Chondrocyte (in vitro differentiated cells): ENCODE measurements at places on chromosomes 6 and 20.

GRCh38 chr20:44174996-44175765 lies 11.8 kb downstream of the JPH2 start:
- no peak for DNase-seq
- no peak overlapping the region for H3K27ac ChIP-seq
- H3K36me3 ChIP-seq = peaks cover 21% of the 10 kb centered on the region
- no peaks in the 10 kb centered on the region for H3K27me3 ChIP-seq
- H3K4me3 ChIP-seq = no peak overlapping the region

- no peak overlapping the region for H3K27ac ChIP-seq
- peaks cover 66% of the 10 kb centered on the region for H3K27me3 ChIP-seq
- H3K4me1 ChIP-seq = peaks cover 21% of the 10 kb centered on the region
- H3K4me3 ChIP-seq = peak overlapping the region; percentile 51
- no peak for DNase-seq
- H3K36me3 ChIP-seq = peaks cover 5% of the 10 kb centered on the region
These were observed 106.6 kb downstream of the TRIM27 start for GRCh38 chr6:28816909-28817807.

DNA sequence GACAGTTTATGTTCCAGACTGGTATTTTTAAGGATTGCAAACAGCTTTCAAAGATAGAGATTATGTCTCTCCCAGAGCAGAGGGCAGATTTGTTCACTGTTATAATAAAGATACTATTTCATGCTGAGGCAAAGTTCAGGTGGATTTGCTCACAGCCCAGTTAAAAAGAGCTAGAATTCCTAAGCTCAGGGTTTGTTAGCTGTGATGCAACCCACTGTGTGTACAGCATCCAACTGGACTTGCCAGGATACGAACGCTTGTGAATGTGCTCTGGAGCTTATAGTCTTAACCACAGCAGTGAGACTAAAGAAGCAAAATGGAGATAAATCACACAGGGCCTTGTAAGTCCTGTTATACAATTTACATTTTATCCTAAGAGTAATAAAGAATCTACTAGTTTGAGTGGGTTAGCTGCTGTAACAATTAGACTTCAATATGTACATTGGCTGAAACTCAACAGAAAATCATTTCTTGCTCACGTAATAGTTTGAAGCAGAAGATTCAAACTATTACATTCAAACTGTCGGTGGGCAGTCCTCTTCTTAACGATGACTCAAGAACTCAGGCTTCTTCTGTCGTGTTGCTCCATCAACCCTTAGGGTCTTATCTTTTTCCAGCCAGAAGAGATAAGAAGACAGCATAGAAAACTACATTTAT lies 204.0 kb upstream of the PLN start:
- H3K4me3 ChIP-seq = no peak overlapping the region
- H3K36me3 ChIP-seq = peaks cover 6% of the 10 kb centered on the region
- DNase-seq = no peak
- H3K27ac ChIP-seq = no peak overlapping the region

GRCh38 chr20:17992847-17993513 lies 24.2 kb downstream of the MGME1 start:
- H3K4me1 ChIP-seq = peaks cover 27% of the 10 kb centered on the region
- DNase-seq = no peak
- peak overlapping the region; percentile 38 for H3K27ac ChIP-seq
- H3K36me3 ChIP-seq = peaks cover 1% of the 10 kb centered on the region
- H3K4me3 ChIP-seq = no peak overlapping the region

GRCh38 chr6:28712982-28713381 lies 187.3 kb downstream of the GPX5 start:
- H3K27ac ChIP-seq = no peak overlapping the region
- H3K4me3 ChIP-seq = no peak overlapping the region
- H3K27me3 ChIP-seq = peaks cover 15% of the 10 kb centered on the region
- no peak for DNase-seq

GRCh38 chr6:165487347-165487746 lies 175.7 kb downstream of the PDE10A start:
- peaks cover 5% of the 10 kb centered on the region for H3K36me3 ChIP-seq
- H3K27me3 ChIP-seq = no peaks in the 10 kb centered on the region
- no peak overlapping the region for H3K27ac ChIP-seq
- H3K4me3 ChIP-seq = no peak overlapping the region

- DNase-seq = no peak
- peaks cover 61% of the 10 kb centered on the region for H3K4me1 ChIP-seq
- no peak overlapping the region for H3K27ac ChIP-seq
- no peak overlapping the region for H3K4me3 ChIP-seq
These were observed 34.0 kb upstream of the PI16 start for GRCh38 chr6:36920546-36920945.

DNA sequence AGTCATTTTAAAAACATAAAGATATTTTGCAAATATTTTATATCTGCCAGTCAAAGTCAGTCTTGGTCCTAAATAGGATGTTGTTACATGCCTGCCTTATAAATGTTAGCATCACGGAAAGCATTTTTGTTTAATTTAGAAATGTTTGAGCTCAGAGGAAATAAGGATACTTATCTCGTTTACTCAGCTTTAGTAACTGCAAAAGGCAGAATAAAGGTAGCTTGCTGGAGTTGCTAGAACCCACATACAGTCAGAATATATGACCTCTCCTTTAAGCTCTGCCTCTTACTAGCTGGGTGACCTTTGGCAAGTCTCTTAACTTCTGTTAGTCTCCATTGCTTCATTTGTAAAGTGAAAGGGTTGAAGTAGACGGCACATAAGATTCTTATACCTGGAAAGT lies 867.3 kb downstream of the KIF16B start:
- peaks cover 19% of the 10 kb centered on the region for H3K4me1 ChIP-seq
- no peak for DNase-seq
- H3K27ac ChIP-seq = no peak overlapping the region
- H3K36me3 ChIP-seq = no peaks in the 10 kb centered on the region
- H3K27me3 ChIP-seq = no peaks in the 10 kb centered on the region
- no peak overlapping the region for H3K4me3 ChIP-seq

GRCh38 chr20:20497242-20497978 lies 129.5 kb downstream of the INSM1 start:
- H3K36me3 ChIP-seq = peaks cover 11% of the 10 kb centered on the region
- DNase-seq = no peak
- no peaks in the 10 kb centered on the region for H3K27me3 ChIP-seq
- no peak overlapping the region for H3K27ac ChIP-seq
- H3K4me3 ChIP-seq = no peak overlapping the region
- no peaks in the 10 kb centered on the region for H3K4me1 ChIP-seq

DNA sequence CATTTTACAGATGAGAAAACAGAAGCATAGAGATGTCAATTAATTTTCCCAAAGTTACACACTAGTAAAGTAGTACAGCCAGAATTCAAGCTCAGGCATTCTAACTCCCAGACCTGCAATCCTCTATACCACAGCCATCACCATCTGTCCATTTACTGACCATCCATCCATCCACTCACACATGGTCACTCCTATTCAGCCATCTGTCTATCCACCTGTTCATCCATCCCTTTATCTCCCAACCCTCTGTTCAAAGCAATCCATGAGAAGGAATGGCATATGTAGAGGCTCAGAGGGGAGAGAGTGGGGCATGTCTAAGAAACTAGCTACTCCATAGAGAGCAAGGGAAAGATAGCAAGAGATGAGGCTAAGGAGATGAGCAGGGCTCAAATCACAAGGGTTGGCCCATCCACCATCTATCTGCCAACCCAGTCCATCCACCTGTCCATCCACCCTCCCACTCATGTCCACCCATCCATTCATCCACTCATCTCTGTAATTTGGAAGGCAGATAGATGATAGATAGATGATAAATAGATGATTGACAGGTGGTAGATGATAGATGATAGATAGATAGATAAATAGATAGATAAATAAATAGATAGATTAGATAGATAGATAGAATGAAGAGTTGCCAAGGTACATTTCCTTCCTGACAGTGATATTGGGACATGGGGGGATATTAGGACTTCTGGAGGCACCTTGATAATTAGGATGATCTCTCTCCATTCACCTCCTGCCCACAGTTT lies 12.2 kb upstream of the C6orf132 start:
- DNase-seq = no peak
- no peak overlapping the region for H3K27ac ChIP-seq
- H3K36me3 ChIP-seq = no peaks in the 10 kb centered on the region
- H3K4me1 ChIP-seq = peaks cover 2% of the 10 kb centered on the region
- H3K27me3 ChIP-seq = peaks cover 8% of the 10 kb centered on the region
- H3K4me3 ChIP-seq = no peak overlapping the region

- peaks cover 6% of the 10 kb centered on the region for H3K27me3 ChIP-seq
- no peak overlapping the region for H3K4me3 ChIP-seq
- H3K4me1 ChIP-seq = peaks cover 6% of the 10 kb centered on the region
- no peak for DNase-seq
- H3K27ac ChIP-seq = no peak overlapping the region
These were observed 570 bp downstream of the RAB44 start for GRCh38 chr6:36698196-36698595.

DNA sequence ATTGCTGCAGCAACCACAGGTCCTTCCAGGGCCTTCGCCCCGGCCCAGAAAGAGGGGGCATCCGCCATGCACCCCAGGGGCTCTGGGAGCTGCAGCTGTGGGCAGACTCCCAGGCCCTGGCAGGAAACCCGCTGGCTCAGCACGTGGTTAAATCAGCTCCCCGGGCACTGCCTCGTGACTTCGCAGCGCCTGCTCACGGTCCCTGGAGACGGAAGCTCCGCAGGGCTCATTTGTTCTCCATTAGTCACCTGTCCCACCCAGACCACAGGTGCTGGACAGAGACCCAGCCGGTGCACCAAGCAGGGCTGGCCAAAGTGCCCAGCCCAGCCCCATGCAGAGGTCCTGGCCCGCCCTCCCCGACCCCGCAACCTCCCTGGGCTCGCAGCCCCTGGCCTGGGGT lies 14.7 kb downstream of the KCNQ2 start:
- DNase-seq = no peak
- no peak overlapping the region for H3K4me3 ChIP-seq
- H3K4me1 ChIP-seq = peaks cover 6% of the 10 kb centered on the region
- no peak overlapping the region for H3K27ac ChIP-seq
- H3K27me3 ChIP-seq = peaks cover 28% of the 10 kb centered on the region

GRCh38 chr20:34528921-34529297 lies 12.7 kb downstream of the DYNLRB1 start:
- no peak for DNase-seq
- H3K36me3 ChIP-seq = peaks cover 37% of the 10 kb centered on the region
- no peak overlapping the region for H3K4me3 ChIP-seq
- H3K4me1 ChIP-seq = peaks cover 49% of the 10 kb centered on the region
- no peaks in the 10 kb centered on the region for H3K27me3 ChIP-seq
- peak overlapping the region; percentile 36 for H3K27ac ChIP-seq

- no peak overlapping the region for H3K27ac ChIP-seq
- H3K36me3 ChIP-seq = no peaks in the 10 kb centered on the region
- no peaks in the 10 kb centered on the region for H3K4me1 ChIP-seq
- no peaks in the 10 kb centered on the region for H3K27me3 ChIP-seq
- no peak for DNase-seq
- H3K4me3 ChIP-seq = no peak overlapping the region
These were observed 126.5 kb downstream of the AFG1L start for GRCh38 chr6:108421366-108421765.

GRCh38 chr6:3351829-3352524 lies 93.2 kb downstream of the PSMG4 start:
- H3K27me3 ChIP-seq = no peaks in the 10 kb centered on the region
- H3K4me3 ChIP-seq = no peak overlapping the region
- H3K4me1 ChIP-seq = peaks cover 50% of the 10 kb centered on the region
- peaks cover 3% of the 10 kb centered on the region for H3K36me3 ChIP-seq

- peaks cover 44% of the 10 kb centered on the region for H3K4me1 ChIP-seq
- no peaks in the 10 kb centered on the region for H3K27me3 ChIP-seq
- H3K36me3 ChIP-seq = no peaks in the 10 kb centered on the region
- H3K4me3 ChIP-seq = peak overlapping the region; percentile 13
These were observed 242.6 kb downstream of the ARID1B start for GRCh38 chr6:157019733-157020132.

DNA sequence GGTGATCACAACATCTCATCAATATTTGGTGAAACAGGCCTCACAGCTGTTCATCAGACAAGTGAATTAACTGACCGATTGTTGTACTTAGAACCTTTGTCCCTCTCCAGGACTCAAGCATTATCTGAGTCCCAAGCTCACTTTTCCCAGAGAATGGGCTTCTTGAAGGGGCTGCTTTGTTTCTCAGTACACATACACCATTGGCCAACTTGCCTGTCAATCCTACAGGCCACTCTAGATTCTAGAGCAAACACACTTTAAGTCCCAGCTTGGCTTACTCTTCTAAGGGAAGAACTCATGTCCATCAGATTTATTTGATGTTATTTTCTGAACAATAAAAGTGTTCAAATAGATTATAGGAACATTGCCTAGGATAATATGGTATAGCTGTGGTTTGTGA lies 249.5 kb downstream of the BCKDHB start:
- H3K4me3 ChIP-seq = no peak overlapping the region
- H3K36me3 ChIP-seq = peaks cover 11% of the 10 kb centered on the region
- peaks cover 5% of the 10 kb centered on the region for H3K4me1 ChIP-seq
- no peak overlapping the region for H3K27ac ChIP-seq

- H3K36me3 ChIP-seq = peaks cover 5% of the 10 kb centered on the region
- no peaks in the 10 kb centered on the region for H3K4me1 ChIP-seq
- H3K27me3 ChIP-seq = no peaks in the 10 kb centered on the region
- no peak overlapping the region for H3K27ac ChIP-seq
These were observed 275.9 kb downstream of the RNF144B start for GRCh38 chr6:18663011-18663410.

GRCh38 chr6:150535151-150535804 lies 64.4 kb upstream of the PLEKHG1 start:
- H3K27ac ChIP-seq = no peak overlapping the region
- no peaks in the 10 kb centered on the region for H3K4me1 ChIP-seq
- peaks cover 4% of the 10 kb centered on the region for H3K36me3 ChIP-seq
- no peak overlapping the region for H3K4me3 ChIP-seq
- peaks cover 2% of the 10 kb centered on the region for H3K27me3 ChIP-seq
- no peak for DNase-seq

GRCh38 chr6:69895396-69895795 lies 29.0 kb downstream of the COL19A1 start:
- no peak for DNase-seq
- no peaks in the 10 kb centered on the region for H3K36me3 ChIP-seq
- H3K27me3 ChIP-seq = no peaks in the 10 kb centered on the region

GRCh38 chr6:136547336-136547735 lies 2.9 kb downstream of the MAP7 start:
- no peak for DNase-seq
- no peak overlapping the region for H3K27ac ChIP-seq
- peaks cover 6% of the 10 kb centered on the region for H3K36me3 ChIP-seq
- peaks cover 59% of the 10 kb centered on the region for H3K27me3 ChIP-seq

- no peaks in the 10 kb centered on the region for H3K27me3 ChIP-seq
- no peaks in the 10 kb centered on the region for H3K4me1 ChIP-seq
- no peaks in the 10 kb centered on the region for H3K36me3 ChIP-seq
- no peak overlapping the region for H3K4me3 ChIP-seq
- no peak for DNase-seq
- no peak overlapping the region for H3K27ac ChIP-seq
These were observed 36.9 kb downstream of the MCM8 start for GRCh38 chr20:5987383-5987782.

DNA sequence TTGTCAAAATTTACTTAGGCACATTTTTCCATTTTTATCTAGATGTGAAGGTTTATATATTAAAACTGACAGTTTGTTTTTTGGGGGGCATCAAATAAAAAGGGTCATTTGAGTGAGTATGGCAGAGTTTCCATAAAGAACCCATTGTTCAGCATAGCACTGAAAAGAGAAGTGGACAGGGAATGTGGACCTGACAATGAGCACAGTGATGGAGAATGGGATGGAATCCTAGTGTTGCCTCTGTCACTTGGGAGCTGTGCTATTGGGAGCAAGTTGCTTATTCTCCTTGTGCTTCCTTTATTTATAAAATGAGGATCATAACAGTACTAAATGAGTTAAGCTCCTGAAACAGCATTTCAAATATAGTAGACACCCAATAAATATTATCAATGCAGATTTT lies 130.7 kb upstream of the SIM1 start:
- DNase-seq = no peak
- no peaks in the 10 kb centered on the region for H3K27me3 ChIP-seq
- H3K36me3 ChIP-seq = peaks cover 21% of the 10 kb centered on the region
- no peak overlapping the region for H3K27ac ChIP-seq
